Left ventricle myocardium superior (tissue), 1 donor: ENCODE measurements at places on chromosomes 7 and 10. TPM values are rescaled to one million over a fixed set of nuclear protein-coding genes. Genes with fewer than 3 reads are reported as not detected.

PSD gene
- 0.50 TPM for total RNA-seq

FAM237B gene
- not detected for total RNA-seq

HOXA11 gene
- total RNA-seq = not detected

INMT gene
- 50.2 TPM for total RNA-seq

SLC16A9 gene
- 0.40 TPM for total RNA-seq

PLXNA4 gene
- 19.2 TPM for total RNA-seq

MYOF gene
- total RNA-seq = 21.0 TPM

CDH23 gene
- 5.4 TPM for total RNA-seq

ZNF488 gene
- total RNA-seq = not detected

GRCh38 chr7:104986628-104987259 lies 27.3 kb upstream of the KMT2E start:
- DNase-seq = no peak

- peak; percentile 70 for DNase-seq
Measured at GRCh38 chr10:127527891-127528290, 21.2 kb upstream of the NPS start.

GRCh38 chr7:8435095-8435494 lies 1.7 kb downstream of the NXPH1 start:
- no peak for DNase-seq

DNA sequence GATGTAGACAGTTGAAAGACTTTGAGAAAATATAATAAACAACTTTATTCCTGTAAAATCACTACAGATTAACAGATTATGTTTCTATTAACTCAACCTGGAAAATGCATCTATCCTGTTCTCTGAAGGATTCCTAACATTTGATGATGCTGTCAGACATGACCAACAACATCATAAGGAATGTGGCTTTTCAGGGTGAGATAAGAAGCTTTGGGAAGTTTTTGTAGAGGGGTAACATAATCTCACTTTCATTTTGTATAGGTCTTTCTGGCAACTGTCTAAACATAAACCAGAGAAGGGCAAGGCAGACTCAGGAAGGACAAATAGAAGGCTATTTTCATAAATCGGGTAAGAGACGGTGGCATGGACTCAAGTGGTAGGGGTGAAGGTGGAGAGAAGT lies 112.2 kb downstream of the TES start:
- DNase-seq = no peak

GRCh38 chr7:41378156-41378555 lies 324.7 kb downstream of the INHBA start:
- no peak for DNase-seq

- DNase-seq = no peak
Measured at GRCh38 chr10:681670-682318, 7.7 kb downstream of the DIP2C start.

GRCh38 chr10:51367127-51367526 lies 292.8 kb downstream of the PRKG1 start:
- DNase-seq = no peak

DNA sequence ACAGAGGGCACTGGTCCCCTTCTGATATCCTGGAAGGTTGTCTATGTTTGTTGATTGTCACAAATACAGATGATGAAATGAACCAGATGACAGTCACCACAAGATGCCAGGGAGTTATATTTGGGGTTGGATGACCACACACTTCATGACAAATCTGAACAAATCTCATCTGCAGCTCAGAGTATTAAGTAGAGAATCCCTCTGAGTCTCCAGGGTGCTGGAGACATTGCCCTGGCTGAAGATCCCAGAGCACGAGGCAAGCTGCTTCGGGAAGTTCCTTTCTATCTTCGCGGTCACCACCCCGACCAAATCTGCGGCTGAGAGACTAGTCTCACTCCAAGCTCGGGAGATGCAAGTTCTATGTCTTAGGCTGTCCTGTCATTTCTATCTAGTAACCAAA lies 9.0 kb downstream of the DENND2A start:
- no peak for DNase-seq

DNA sequence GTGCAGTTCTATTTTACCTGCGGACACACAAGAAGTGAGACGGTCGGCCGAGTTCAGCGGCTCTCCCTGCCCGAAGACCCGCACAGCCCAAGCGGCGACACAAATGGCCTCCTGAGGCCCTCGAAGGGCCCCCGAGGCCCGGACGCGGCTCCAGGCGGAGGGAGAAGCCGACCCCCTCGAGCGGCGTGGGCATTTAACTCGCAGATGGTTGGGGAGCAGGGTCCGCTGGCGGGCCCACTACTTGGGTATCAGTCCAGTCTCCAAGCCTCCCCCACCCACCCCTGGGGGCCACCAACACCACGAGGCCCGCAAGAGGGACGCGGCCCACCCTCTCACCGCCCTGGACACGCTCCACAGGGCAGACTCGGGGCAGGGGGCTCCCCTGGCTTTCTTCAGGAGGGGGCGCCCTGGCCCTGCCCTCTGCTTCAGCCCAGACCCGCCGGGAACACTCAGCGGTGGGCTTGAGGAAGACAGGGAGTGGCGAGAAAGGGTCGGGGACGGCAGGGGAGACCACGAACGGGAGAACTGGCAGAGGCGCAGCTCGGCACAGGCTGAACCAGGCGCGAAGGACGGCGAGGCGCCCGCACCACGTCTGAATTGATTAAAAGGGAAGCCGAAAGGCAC lies 1.7 kb downstream of the IGF2BP3 start:
- DNase-seq = no peak

DNA sequence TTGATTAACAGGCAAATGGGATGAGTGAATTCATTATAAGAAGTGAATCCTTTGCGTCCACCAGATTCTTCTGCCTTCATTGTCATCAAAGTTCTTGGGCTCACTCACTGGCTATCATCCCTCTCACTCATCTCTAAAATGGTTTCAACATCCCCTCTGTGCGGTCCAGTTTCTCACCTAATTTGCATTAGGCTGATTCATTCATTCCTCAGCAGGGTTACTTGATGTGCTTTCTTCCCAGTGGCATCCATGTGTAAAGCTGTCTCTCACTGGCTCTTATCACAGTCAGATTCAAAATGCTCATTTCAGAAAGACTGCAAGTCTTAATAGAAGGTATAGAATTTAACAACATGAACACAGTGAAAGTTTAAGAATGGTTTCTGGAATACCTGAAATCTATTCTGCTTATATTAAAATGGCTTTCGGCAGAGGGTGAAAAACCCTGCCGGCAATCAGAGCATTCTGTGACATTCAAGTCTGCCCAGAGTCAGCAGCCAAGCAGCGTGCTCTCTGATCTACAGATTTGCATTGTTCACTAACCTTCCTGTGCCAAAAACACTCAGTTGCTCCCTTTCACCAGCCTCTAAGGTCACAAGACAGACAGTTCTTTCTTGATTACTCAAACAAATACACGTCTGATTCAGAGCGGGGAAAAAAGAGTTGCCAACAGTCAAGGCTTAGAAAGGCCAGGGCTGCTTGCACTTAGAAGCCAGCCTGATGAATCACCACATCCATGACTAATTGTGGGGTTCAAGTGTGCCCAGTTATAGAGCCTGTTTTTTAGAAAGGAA lies 106.7 kb downstream of the TES start:
- peak; percentile 44 for DNase-seq

GRCh38 chr7:149831741-149832219 lies 6.4 kb upstream of the ZNF862 start:
- no peak for DNase-seq

- no peak for DNase-seq
Measured at GRCh38 chr10:20381761-20382160, 515.4 kb downstream of the NEBL start.

- DNase-seq = no peak
Measured at GRCh38 chr7:37365405-37365804, 83.3 kb downstream of the ELMO1 start.

- no peak for DNase-seq
Measured at GRCh38 chr7:129959471-129960203, 6.9 kb upstream of the UBE2H start.

- no peak for DNase-seq
Measured at GRCh38 chr7:116240024-116240668, 29.8 kb downstream of the TES start.

DNA sequence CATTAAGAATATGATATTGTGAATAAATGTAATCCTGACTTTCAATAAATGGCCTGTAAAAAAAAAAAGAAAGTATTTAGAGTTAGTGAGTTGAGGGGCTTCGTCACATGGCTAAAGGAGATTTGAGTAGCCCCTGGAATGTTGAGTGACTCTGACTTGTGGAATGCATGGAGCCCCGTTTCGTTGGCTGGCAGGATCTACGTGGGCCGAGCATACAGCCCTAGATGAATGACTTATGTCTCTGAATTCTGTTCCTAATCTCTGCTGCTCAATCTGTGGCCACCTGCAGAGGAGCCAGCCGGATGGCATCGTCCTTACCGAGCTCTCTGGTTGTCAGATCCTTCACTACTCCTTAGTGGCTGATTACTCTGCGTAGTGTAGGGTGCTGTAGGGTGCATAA lies 155.7 kb downstream of the MGMT start:
- DNase-seq = no peak

- DNase-seq = no peak
Measured at GRCh38 chr7:27997188-27997707, 183.3 kb downstream of the JAZF1 start.

GRCh38 chr7:118175740-118176139 lies 8.2 kb upstream of the LSM8 start:
- no peak for DNase-seq

DNA sequence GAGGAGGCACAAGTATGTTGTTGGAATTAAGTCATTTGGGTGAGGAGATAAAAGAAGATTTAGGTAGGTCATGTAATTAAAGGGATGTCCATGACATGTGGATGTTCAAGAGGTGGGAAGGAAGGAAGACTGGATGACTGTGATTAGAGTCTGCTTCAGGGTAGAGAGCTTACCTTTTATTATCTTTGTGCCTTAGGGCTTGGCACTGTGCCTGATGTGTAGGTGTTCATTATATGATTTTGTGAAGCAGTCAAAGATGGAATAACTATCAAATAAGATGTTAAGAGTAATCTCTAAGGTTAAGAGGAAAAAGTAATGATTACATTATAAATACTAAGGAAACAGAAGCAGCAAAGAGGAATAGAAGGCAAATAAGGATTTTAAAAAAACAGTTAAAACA lies 97.8 kb downstream of the CDK14 start:
- no peak for DNase-seq

- no peak for DNase-seq
Measured at GRCh38 chr10:110216240-110216639, 8.8 kb downstream of the MXI1 start.

DNA sequence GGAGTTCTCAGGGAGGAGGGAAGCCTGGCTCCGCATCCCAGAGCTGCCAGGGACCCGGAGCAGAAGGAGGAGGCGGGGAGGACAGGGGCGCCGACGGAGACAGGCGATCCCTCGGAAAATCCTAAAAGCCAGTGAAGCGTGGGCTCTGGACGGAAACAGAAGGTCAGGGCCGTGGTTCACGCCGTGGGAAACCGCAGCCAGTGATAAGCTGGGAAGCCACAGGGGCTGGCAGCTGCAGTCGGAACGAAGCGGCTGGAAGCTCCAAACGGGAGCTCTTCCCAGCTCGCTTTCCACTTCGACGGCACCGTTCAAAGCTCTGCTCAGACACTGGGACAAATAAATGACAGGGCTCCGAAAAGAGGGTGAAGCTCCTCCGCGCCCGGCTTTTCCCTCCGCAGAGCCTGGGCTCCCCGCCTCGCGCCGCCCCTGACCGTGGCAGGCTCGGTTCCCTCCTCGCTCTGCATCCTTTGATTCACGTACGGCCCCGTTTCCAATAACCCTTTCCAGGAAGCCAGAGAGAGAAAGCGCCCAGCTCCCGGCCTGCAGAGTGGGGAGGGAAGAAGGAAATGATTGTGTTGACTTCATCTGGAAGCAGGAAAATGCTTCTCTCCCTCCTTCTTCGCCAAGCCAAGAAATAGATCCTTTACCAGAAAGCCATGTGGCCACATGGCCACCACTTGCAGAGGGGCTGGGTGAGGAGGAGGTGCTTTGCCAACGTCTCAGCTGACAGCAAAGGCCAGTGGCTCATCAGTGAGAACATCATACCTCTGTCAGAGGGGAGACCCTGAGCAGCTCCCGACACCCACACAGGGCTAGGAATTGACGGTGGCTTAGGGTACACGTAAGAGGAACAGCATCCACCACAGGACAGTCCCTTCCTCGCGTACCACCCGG lies 57.4 kb downstream of the ADRB1 start:
- peak; percentile 51 for DNase-seq

GRCh38 chr10:43234471-43235041 lies 32.3 kb downstream of the RASGEF1A start:
- DNase-seq = peak; percentile 18

- no peak for DNase-seq
Measured at GRCh38 chr10:29687421-29688164, 52.8 kb upstream of the SVIL start.

DNA sequence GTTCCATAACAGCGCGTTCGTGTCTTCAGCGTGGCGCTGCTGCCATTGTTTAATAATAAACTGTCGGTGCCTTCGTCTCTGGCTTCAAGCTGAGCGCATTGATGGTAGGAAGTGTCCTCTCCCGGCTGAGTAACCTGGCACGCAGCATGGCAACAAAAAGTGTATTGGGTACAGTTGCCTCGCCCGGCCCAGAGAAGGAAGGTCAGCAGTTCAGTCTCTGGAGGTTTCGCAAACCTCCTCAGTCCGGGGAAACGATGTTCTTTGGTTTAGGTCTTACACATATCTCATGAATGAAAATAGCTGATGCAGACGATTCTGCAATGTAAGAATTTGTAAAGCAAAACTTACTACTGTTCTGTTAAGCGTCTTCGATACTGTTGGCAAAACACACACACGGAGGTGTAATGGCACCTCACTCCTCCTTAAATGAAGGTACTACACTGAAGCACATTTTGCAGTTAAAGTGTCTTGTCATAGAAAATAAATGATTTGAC lies 739 bp upstream of the CCDC186 start:
- DNase-seq = peak; percentile 65

DNA sequence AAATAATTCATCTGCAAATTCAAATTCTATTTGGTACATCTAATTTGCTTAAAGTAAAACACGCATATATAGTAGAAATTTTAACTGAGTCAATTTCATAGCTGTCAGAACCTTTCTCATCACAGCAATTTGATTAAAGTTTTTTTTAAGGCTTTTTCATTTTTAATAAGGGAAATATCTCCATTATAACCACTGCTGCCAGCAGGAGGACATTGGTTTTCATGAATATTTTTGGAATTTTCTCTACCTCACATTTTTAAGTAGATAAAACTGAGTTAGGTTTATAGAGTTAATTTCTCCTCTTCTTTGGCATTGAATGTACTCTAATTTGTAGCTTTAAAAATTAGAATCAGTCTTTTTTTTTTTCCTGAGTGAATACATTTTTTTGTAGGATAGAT lies 82.2 kb downstream of the ST7 start:
- no peak for DNase-seq

DNA sequence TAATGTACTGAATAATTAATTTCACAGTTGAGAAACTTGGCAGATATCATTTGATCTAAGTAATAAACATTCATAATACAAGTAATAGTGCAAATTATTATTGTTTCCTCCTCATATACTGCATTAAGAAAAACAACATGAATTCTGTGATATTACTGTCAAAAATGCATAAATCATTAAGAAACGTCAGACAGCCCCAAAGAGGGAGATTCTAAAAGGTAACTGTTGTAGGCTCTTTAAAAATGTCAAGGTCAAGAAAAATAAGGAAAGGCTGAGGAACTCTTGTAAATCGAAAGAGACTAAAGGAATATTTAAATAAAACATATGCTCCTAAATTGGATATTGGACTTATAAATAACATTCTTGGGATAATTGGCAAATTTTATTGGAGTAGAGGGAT lies 67.9 kb downstream of the CABCOCO1 start:
- DNase-seq = no peak

- DNase-seq = no peak
Measured at GRCh38 chr10:101322266-101323108, 31.5 kb upstream of the BTRC start.
